ENCODE measurements at places on chromosomes 4 and X.

- no peak for DNase-seq
These were observed 9.5 kb downstream of the LGI2 start for GRCh38 chr4:25021216-25021615.

DNA sequence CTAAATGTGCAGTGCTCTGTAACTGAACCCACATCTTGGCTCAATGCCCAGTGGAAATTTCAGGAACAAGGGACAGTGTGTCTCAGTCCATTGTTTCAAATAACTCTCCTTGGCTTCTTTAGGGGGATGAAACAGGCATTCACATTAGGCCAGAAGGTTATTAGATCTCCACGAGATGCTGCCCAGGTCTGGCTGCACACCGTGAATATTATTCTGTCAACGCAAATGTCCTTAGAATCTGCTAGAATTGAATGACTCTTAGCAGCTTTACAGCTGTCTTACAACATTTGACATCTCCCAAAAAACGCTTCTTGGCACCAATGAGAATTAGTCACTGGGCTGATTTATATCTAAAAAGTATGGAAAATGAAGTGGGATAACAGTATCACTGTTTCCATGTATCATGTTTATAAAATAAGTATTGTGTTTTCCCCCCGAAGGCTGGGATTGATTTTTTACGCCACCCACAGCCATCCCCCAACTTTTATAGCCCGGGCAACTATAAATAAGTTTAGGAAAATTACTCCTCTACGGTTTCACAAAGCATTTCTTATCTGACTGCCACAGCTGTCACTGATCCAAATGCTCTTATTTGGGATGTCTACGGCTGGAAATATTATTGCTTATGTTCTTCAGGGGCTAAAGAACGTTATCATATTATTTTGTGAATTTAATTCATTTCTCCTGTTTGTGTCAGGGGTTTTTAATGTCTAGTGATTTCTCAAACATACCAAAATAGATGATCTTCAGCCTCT lies 559.7 kb upstream of the FAT1 start:
- DNase-seq, result no peak

DNA sequence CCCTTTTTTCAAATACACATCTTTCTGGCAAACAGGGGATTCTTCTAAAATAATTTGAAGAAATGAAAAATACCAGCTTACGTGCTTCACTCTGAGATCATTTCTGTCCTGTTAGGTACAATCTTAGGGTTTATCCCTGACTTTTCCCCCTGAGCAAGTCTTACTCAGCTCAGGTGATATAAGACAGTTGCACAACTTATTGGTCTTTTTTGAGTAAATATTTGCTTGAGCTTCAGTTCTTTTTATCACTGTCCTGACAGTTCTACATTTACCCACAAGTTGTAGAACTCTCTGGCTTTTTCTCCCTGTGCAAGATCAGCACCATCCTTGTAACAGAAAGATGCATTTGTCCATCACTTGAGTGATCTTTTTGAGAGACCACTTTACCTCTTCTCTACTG lies 84.9 kb downstream of the MID1IP1 start:
- no peak for DNase-seq

DNA sequence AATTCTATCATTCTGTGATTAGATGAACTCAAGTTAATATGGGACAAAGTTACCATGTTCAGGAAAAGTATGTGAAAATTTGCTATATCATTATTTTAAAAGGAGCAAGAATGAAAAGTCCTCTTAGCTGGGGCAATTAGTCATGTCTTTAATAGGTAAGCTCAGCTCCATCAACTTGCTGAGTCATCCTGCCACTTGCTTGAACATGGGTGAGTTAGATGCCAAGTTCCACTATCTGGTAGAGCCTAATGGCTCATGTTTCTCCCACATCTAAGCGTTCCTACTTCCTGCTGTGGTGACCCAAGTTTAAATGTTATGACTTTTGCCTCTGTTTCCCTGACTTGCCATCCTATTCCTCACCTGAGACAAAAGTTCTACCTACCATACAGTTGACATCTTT lies 276.8 kb downstream of the ZNF674 start:
- peak; percentile 68 for DNase-seq

- no peak for DNase-seq
These were observed 93.4 kb downstream of the SLC10A7 start for GRCh38 chr4:146428298-146428697.

DNA sequence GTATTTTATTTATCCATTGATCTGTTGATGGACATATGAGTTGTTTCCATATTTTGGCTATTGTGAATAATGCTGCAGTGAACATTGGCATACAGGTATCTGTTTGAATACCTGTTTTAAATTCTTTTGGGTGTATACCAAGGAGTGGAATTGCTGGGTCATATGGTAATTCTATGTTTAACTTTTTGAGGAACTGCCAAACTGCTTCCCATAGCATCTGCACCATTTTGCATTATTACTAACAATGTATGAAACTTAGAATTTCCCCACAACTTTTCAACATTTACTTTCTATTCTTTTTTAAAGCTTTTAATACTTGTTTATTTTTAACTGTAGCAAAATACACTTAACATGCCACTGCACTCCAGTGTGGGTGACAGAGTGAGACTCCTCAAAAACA lies 57.0 kb upstream of the MSN start:
- no peak for DNase-seq

GRCh38 chr4:9895333-9895705 lies 113.9 kb downstream of the DRD5 start:
- DNase-seq, result no peak

DNA sequence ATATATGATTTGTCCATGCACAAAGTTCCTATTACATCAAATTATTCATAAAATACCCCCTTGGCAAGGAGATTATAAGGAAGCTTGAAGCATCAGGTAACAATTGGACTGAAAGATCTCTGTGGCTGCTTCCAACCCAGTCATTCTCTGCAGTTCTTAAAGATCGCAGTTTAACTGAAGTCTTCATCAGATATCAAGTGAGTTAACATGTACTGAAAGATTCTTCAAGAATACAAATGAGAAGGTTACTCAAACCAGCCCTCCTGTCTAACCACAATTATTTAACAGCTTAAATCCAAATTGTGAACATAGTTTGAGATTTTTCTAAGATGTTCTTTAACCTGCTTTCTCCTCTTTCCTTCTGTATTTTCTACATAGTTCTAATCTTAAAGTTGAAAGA lies 56.1 kb downstream of the SLC10A7 start:
- DNase-seq, result no peak

DNA sequence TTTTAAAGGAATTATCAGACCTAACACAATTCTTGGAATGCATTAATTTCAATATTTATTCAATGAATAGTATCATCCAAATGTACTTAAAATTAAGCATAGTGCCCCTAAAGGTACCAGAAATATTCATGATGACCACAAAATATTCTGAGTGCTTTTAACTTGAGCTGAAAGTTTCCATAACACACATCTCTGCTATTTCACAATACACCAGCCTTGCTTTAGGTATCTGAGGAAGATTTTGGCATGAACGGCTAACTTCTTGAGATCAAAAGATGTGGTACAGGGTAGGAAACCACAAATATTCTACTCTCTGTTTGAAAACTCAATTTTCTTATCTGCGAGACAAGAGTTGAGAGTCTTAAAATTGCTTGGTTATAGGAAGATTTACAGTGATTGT lies 538.3 kb upstream of the PCDH7 start:
- no peak for DNase-seq

- no peak for DNase-seq
These were observed 5.0 kb downstream of the NAF1 start for GRCh38 chr4:163161536-163162205.

Measured in SW480 (cell line).